ENCODE measurements at places on chromosomes 1 and 21. TPM values are rescaled to one million over a fixed set of nuclear protein-coding genes. Genes with fewer than 3 reads are reported as not detected.
A peak's percentile ranks its signal among the peaks of the same experiment; 100 is the strongest.

- DNase-seq = no peak
Measured at GRCh38 chr21:37535672-37536071, 169.1 kb downstream of the DYRK1A start.

DNA sequence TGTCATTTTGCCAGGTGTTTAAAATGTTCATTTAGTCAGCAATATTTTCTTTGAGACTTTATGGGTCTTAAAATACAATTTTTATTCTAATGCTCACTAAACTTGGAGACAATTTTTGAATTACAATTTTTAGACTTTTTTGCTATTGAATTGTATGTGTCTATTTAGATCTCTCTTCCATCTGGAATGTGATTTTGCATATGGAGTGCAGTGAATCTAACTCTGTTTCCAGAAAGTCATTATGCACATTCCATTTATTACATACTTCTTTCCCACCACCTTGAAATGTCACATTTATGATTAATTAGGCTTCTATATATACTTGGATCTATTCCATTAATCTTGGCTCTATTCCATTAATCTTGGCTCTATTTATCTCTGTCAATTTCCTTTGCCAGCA, 5.6 kb upstream of the TSPEAR start:
- no peak for DNase-seq

- DNase-seq = no peak
Measured at GRCh38 chr1:248857201-248857600, 1.7 kb downstream of the ZNF692 start.

Gene GJA5
- 1.5 TPM for total RNA-seq

GRCh38 chr21:45343891-45344290, 56.2 kb upstream of the POFUT2 start:
- DNase-seq = no peak

GRCh38 chr1:45359882-45360513, 19.8 kb upstream of the MUTYH start:
- peak; percentile 54 for DNase-seq

Data from liver (tissue), 10 donors.